ENCODE measurements at places on chromosomes 3 and 15. TPM values are rescaled to one million over a fixed set of nuclear protein-coding genes. Genes with fewer than 3 reads are reported as not detected.

GRCh38 chr3:127680798-127681221 lies 8.1 kb downstream of the ABTB1 start:
- peak; percentile 27 for DNase-seq
- no peaks in the 10 kb centered on the region for H3K27me3 ChIP-seq
- H3K27ac ChIP-seq = no peak overlapping the region
- peaks cover 6% of the 10 kb centered on the region for H3K4me1 ChIP-seq

GRCh38 chr3:30778933-30779332 lies 115.5 kb downstream of the GADL1 start:
- H3K36me3 ChIP-seq = no peaks in the 10 kb centered on the region
- no peaks in the 10 kb centered on the region for H3K4me1 ChIP-seq
- no peaks in the 10 kb centered on the region for H3K27me3 ChIP-seq
- no peak overlapping the region for H3K4me3 ChIP-seq
- DNase-seq = no peak
- H3K27ac ChIP-seq = no peak overlapping the region

GRCh38 chr15:43246261-43246774 lies 20.4 kb downstream of the TGM5 start:
- H3K36me3 ChIP-seq = no peaks in the 10 kb centered on the region
- no peak overlapping the region for H3K27ac ChIP-seq
- no peak for DNase-seq
- H3K27me3 ChIP-seq = no peaks in the 10 kb centered on the region
- no peak overlapping the region for H3K4me3 ChIP-seq

DNA sequence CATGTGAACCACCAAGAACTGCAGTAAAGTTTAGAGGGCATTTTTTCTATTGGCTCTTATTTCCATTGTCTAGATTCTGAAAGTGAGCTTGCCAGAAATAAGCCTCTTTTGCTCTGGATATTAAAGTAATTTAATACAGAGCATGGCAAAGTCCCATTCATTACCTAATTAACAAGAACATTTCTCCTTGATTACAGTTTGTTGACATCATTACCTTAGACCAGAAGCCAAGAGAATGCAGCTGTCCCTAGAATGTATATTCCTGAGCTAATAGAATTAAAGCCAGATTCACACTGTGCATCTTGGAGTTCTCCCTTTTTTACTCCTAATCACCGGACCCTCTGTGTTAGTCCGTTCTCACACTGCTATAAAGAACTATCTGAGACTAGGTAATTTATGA lies 46.4 kb upstream of the TM4SF4 start:
- H3K4me3 ChIP-seq = no peak overlapping the region
- DNase-seq = no peak
- no peaks in the 10 kb centered on the region for H3K36me3 ChIP-seq

GRCh38 chr3:147807776-147808175 lies 398.6 kb downstream of the ZIC1 start:
- H3K4me3 ChIP-seq = no peak overlapping the region
- no peak overlapping the region for H3K27ac ChIP-seq
- no peaks in the 10 kb centered on the region for H3K4me1 ChIP-seq
- no peak for DNase-seq

Gene RETNLB
- polyA plus RNA-seq = not detected

Measured in H1 (cell line).